Left lung (tissue), 14 donors: ENCODE measurements at places on chromosomes 4 and X. TPM values are rescaled to one million over a fixed set of nuclear protein-coding genes. Genes with fewer than 3 reads are reported as not detected.

TEX13C gene
- not detected for polyA plus RNA-seq

ZCCHC4 gene
- polyA plus RNA-seq, result 16.7 TPM

MGARP gene
- polyA plus RNA-seq, result 0.55 TPM

ZNF141 gene
- polyA plus RNA-seq, result 34.7 TPM

TCEAL5 gene
- 1.7 TPM for polyA plus RNA-seq

CFAP99 gene
- polyA plus RNA-seq, result 2.1 TPM

VCX3B gene
- polyA plus RNA-seq, result 0.60 TPM

EGF gene
- 0.98 TPM for polyA plus RNA-seq

- no peak for DNase-seq
Measured at GRCh38 chr4:15832523-15833451, 54.7 kb downstream of the CD38 start.

DNA sequence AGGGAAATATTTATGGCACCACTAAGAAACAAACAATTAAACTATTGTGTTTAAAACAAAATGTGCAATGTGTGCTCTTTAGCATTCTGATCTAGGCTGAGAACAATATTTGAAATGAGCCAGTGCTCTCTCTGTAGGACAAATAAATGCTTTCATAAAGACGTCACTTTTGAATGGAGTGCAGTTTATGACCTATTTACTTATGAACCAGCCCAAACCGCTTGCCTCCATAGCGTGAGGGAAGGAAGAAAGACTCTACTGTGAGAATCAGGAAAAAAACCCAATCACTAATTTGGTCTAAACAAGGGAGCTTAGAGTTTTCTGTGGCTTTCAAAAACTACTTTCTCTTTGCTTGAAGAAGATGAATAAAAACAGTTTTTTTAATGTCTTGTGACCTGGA is 39.4 kb downstream of the SAT1 start:
- DNase-seq, result no peak

- no peak for DNase-seq
Measured at GRCh38 chr4:128830906-128831503, 21.5 kb downstream of the JADE1 start.

DNA sequence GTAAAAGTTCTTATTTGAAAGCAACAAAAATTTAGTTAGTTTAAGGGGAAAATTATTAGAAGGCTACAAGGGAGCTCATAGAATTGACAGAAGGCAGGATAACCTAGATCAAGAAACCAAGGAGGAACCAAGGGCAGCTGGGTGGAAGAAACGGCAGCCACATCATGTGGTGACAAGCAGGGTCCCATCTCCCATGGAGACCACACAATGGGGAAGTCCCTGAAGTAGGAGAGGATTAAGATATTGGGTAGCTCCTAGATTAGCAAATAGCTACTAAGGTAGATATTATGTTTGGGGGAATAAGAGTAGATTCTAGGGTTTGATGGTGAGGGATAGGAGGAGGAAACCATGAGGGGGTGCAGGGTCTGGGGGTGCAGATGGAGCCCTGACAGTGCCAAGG is 48.0 kb upstream of the TMEM154 start:
- DNase-seq, result no peak

DNA sequence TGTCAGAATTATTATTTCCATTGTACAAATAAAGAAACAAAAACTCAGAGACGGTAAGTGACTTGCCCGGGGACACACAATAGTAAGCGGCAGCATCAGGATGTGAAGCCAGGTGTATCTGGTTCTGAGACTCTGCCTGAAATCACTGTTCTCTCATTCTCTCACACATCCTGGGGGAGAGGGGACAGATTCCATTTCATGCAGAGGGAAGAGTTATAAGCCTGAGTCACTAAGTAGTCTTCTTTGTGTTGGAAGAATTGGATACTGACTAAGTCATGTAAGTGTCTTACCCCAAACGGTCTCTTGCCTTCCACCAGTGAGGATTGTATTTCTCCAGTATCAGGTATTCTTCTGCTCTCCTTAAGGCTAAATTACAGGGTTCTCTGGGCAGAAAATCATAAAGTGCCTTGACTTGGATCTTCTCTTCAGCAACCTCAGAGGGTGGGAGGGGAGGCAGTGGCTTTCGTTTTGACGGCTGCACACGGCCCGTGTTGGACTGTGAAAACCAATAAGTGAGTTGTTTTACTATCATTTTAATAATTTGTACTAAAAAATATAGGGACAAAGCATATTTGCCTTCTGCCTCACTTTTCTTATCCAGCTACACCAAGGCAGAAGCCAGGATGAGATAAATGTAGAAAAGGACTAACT is 21.9 kb downstream of the TXK start:
- DNase-seq, result no peak

DNA sequence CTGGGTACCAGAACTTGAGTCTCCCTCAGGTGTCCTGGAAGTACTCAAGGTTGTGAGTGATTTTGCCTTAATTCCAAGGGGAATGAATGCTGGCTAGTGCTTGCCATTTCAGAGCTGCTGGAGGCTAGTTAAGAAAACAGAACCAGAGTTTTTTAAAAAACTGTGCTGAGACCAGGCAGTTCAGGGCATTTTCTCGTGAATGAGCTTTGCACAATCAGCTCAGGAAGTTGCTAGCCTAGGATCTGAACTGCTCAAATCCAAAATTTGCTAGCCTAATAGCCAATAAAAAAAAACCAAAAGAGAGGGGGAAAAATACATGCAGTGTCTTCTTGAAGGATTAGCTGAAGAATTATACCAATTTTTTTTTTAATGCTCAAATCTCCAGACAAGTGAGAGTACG is 292.7 kb downstream of the FBXW7 start:
- no peak for DNase-seq

- no peak for DNase-seq
Measured at GRCh38 chrX:134013092-134013497, 27.7 kb upstream of the GPC3 start.

DNA sequence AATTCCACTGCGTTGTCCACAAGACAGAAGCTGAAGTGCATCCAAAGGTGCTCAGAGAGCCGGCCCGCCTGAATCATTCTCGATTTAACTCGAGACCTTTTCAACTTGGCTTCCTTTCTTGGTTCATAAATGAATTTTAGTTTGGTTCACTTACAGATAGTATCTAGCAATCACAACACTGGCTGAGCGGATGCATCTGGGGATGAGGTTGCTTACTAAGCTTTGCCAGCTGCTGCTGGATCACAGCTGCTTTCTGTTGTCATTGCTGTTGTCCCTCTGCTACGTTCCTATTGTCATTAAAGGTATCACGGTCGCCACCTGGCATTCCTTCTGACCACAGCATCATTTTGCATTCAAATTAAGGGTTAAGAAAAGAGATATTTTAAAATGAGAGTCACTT is 115.5 kb downstream of the NFKB1 start:
- no peak for DNase-seq

DNA sequence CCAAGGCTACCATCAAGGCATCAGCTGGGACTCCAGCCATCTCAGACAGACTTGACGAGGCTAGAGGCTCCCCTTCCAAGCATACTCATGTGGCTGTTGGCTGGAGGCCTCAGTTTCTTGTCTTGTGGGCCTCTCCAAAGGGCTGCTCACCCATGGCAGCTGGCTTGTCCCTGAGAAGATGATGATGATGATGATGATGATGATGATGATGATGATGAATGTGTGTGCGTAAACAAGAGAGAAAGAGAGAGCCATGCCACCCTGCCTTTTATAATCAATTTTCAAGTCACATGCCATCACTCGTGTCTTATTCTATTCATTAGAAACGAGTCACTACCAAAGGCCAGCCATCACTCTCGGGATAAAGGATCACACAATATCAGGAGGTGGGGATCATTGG is 60.5 kb upstream of the ADGRG2 start:
- DNase-seq, result no peak

GRCh38 chrX:30787012-30787411 is 102.0 kb downstream of the TAB3 start:
- DNase-seq, result no peak

DNA sequence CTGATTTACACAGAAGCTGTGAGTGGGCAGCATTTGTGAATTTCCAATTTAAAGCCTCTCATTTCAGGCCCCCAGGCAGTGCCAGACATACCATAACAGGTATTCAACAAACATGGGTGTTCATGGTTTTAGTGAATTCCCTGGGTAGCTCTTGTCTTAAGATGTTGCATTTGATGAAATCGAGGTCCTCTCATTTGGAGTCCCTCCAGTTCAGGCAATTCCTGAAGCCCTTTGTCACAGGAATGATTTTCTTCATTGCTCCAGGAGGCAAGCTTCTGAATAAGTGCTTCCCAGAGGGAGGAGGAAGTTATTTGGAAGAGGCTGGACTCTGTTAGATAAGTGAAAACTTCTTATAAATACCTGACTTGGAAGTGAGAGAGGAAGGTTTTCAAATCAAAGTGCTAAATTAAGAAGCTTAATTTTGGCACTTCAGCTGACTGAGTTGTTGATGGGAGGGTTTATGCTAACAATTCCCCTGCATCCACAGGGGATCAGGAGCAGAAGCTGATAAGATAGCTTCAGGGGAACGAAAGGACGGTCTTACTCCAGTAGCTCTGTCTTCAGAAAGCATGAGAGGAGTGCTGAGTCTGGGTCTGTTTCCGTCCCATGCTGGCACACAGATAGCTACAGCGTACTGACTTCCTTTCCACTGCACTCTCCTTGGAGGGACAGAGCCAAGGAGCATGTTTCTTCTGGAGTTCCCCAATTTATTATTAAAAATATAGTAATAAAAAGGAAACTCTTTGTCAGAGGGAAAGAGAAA is 543.1 kb downstream of the GBA3 start:
- DNase-seq, result no peak

- no peak for DNase-seq
Measured at GRCh38 chr4:144592264-144592663, 53.7 kb upstream of the HHIP start.

DNA sequence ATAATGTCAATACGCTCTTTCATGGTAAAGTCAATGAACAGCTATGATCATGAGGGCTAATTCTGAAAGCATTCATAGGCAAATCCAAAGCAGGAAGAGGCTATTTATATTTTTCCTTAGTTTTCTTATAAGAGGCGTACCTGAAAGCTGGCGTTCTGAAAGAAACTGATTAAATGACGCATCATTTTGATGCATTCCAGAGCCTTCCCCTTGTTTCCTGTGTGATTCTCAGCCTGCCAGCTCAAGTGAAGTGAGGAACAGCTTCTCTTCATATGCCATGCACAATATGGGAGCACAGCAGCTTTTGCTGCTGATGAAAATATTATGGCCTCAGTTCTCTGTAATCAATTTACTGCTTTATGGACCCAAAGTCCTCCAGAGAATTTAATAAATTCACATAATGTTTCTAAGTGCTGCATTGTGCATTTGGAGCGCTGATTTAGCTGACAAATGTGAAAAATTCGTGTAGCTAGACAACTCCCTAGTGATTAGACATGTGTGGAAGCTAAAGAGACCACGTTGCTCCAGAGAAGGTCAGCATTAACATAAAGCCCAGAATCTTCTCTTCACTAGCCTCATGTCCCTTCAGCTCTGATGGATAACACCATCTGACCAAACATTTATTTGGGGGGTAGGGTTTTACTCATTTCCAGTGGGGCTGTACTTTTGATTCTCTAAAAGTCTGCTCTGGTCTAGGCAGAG is 110.8 kb downstream of the GPAT3 start:
- no peak for DNase-seq

DNA sequence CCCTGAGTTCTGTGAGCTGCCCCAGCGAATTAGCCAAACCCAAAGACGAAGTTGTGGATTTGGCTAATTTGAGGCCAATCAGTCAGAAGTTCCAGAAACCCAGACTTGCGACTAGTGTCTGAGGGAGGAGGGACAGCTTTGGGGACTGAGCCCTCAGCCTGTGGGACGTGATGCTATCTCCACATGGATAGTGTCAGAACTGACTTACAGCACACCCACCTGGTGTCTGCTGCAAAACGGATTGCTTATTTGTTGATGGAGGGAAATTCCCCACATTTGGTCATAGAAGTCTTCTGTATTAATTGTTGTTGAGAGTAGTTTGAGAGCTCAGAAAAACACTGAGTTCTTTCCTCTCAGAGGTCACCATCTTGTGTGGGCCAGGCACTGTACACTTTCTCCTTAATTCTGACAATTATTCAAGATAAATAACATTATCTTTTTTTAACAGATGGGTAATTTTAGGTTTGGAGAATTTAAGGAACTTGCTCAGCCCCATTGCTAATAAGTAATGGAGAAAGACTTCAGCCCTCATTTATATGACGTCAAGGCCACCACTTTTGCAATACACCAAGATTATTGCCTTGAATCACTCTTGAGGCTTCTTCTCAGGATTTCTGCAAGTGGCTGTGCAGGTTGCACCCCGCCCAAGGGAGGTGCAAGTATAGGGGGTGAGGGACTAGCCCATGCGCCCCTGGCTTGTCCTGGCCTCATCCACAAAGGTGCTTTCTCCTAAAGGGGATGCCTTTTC is 16.7 kb downstream of the CLRN2 start:
- DNase-seq, result no peak

DNA sequence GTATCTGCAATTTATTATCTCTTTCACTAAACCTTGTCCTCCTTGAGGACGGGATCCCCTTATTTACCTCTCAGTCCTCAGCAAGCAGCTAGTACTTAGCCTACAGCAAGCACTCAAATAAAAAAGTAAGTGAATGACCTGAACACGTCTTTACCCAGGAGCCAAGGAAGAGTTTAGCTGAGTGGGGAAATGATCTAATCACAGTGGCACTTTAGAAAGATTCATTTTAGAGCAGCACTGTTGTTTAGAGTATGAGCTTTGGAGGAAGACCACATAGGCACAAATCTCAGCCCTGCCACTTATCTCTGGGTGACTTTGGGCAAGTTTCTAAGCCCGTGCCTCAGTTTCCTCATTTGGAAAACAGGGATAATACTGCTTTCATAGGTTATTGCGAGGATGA is 2.7 kb downstream of the FAM120C start:
- no peak for DNase-seq

GRCh38 chr4:98939892-98940298 is 11.0 kb upstream of the EIF4E start:
- DNase-seq, result peak; percentile 57

- DNase-seq, result no peak
Measured at GRCh38 chrX:130190801-130191200, 19.0 kb downstream of the RAB33A start.

DNA sequence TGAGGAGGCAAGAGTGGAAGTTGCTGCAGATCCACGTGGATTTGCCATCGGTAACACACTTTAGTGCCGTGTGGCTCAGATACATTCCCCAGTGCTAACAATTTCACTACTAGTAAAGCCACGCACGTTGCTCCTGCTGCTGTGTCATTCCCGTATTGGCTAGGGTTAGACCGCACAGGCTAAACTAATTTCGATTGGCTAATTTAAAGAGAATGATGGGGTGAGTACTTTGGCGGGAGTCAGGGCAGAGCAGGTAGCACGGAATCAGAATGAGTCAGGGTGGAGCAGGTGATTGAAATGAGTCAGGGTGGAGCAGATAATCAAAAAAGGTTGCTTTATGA is 1337.5 kb downstream of the FSTL5 start:
- DNase-seq, result no peak

DNA sequence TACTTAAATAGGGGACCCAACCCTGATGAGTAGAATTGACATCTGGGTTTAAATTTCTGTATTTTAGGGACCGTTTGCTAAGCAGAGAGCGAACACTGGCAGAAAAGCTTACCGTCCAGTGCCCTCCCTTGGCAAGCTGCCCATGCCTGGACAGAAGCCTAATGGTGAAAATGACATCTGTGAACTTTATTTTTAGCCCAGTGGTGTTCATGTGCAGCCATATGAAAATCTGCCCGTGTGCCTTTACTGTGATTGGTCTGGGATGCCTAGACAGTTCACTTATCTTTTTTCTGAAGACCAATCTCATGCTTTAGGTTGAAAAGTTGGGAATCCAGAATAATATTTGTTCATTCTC is 1.1 kb downstream of the STBD1 start:
- DNase-seq, result no peak
